ENCODE measurements at places on chromosomes 6 and 20.
A peak's percentile ranks its signal among the peaks of the same experiment; 100 is the strongest.

DNA sequence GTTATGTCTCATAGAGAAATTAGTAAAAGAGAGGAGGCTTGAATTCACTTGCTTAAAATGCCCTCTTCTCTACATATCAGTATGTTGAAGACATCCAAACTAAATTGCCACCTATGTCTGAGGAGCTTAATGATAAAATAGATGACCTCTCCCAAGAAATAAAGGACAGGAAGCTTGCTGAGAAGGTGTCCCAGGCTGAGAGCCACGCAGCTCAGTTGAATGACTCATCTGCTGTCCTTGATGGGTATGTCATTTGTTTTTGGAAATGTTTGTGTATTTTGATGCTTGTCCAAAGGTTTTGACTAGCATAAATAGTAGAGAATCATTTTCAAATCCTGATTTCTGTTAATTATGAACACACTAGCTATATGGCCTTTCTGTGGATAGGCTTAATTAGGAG, 307.7 kb downstream of the ARHGAP18 start:
- DNase-seq: no peak

- DNase-seq: no peak
Observed at GRCh38 chr20:63808964-63809674, 21.9 kb downstream of the ZBTB46 start.

GRCh38 chr6:111222341-111222740, 135.0 kb downstream of the SLC16A10 start:
- no peak for DNase-seq

GRCh38 chr6:166504100-166504499, 82.4 kb downstream of the RAMACL start:
- DNase-seq: no peak

DNA sequence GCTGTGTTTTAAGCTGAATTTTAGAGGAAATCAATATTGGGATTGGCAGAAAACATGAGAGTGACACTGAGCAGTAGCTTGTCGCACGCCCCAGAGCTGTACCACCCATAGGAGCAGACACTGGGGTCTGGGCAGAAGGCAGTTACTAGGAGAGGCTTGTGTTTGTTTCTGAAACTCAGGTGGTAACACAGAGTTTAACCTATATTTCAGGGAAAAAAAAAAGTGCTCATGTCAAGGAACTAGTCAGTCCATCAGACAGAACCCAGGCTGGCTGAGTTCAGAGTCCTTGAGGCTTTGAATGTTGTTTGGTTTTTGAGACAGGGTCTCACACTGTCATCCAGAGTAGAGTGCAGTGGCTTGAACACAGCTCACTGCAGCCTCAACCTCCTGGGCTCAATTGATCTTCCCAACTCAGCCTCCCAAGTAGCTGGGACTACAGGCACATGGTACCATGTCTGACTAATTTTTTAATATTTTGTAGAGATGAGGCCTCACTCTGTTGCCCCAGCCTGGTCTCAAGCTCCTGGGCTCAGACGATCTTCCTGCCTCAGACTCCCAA, 6.6 kb downstream of the SLC22A1 start:
- no peak for DNase-seq

DNA sequence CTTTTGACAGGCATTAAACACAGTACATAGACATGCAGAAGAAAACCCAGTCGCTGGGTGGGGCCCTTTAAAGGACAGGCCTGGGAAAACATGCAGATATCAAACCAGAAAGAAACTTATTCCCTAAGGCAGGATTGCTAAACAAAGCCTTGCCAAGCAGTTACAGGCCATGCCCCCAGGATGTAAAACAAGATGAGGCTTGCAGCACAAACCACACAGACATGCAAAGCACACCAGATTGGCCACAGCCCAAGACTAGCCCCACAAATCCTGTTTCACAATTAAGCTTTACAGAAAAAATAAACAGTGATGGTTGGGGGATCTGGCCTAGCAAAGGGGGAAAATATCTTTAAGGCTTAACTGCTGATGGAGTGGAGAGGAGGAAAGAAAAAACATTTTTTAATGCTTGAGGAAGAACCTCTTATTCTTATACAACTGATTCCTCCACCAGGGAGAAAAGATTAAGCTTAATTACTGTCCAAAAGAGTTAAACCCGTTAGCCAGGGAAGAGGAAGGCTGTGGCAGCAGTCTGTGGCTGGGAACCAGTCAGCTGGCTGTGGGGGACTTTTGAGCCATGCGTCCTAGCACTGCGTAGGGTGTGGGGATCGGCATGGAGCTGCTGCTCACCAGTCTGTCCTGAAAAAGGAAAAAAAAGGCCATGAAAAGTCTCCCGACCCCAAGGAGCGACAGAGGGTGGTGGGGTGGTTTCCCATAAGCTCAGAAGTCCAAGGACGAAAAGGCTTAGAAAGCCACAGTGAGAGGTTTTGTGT, 28.4 kb downstream of the COL19A1 start:
- no peak for DNase-seq

- no peak for DNase-seq
Observed at GRCh38 chr6:89404512-89404911, 7.6 kb downstream of the RRAGD start.

DNA sequence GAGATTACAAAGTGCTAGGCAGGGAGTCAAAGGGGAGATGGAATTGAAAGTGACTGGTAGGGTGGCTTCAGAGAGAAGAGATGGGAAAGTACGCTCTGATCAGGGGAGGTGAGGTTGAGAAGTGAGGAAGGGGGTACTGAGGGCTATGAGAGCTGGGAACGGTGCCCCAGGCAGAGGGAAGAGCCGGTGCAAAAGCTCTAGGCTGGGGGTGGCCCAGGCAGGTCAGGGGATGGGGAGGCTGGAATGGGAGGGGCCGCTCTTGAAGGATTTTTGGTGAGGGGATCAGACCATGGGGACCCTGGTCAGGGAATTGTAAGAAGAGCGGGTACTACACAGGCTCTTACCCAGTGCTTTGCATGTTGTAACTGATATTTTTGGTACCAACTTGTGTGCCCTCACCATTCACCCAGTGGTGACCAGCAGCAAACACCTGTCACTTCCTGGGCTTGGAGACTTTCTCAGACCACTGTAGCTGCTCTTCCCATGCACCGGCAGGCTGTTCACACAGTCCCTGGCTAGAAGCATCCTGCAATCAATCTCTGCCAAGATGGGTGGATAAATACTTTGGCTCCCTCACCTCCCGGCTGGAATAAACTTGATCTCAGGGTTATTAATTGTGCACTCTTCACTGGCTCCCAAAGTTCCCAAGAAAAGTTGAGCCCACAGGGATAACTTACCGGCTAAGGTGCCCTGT, 24.0 kb downstream of the PCK1 start:
- DNase-seq: no peak

- DNase-seq: no peak
Observed at GRCh38 chr20:3731944-3732326, 550 bp upstream of the HSPA12B start.

GRCh38 chr6:111157412-111157811, 70.1 kb downstream of the SLC16A10 start:
- no peak for DNase-seq

DNA sequence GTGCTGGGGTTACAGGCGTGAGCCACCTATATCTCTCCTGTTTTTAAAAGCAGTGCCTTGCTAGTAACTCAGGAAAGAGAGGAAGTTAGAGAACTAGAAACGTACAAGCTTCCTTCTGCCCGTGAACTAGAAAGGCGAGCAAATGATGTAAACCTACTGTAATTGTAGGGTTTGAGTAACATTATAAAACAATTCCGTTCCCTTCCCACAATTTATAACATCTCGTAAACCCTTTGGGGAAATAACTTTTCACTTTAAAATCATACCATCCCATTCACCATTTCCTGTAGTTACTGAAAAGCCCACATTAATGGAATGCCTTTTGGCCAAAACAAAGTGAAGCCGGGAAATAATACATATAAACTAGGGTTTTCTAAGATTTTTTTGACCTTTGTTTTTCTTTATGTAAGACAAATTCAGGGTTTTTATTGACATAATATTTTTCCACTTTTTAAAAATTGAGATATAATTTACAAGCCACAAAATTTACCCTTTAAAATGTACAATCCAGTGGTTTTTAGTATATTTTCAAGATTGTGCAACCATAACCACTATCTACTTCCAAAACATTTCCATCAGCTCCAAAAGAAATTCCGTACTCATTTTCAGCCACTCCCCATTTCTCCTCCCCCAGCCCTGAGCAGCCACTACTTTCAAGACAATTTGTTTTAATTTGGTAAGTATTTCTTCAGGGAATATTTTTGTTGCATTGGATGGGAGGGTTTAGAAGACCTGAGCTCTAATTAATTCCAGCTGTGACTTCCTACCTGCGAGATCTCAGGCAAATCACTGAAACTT, 175.1 kb upstream of the PDE10A start:
- DNase-seq: no peak

DNA sequence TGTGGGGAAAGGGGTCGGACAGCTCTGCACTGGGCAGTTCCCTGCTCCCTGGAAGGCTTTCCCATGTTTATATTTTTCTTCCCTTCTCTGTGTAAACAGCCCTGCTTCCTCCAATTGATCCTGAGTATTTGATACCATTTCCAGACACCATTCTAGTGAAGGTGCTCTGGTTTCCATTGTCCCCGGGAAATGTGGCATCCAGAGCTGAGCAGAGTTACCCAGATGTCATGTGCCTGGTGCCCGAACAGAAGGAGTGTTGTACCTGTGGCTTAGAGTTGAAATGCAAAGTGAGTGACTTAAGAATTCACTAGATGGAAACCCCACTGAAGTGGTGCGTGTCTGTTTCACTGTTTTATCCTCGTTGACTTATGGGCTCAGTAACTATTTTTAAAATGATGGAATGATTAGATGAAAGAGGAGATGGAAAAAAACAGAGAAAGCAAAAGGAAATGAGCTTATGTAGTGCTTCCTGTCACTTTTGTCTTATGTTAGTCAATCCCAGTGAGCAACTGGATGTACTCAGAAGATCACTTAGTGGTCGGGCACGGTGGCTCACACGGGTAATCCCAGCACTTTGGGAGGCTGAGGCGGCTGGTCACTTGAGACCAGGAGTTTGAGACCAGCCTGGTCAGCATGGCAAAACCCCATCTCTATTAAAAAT, 83.8 kb downstream of the SASH1 start:
- no peak for DNase-seq

DNA sequence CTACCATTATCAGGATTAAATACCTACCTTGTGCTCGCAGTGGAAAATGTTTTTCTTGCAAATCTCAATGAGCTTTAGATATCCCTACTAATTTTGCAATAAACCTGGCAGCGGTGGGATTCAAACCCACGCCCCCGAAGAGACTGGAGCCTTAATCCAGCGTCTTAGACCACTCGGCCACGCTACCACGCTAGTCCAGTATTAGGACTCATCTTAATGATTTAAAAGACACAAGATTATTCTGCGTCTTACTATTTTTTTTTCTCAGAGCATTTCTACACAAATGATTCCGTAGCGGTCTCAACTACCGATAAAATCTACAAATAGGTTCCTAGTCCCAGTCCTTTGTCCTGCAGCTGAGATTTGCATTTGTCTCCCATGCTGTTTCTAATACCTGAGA, 35.2 kb upstream of the ZSCAN23 start:
- DNase-seq: no peak

GRCh38 chr6:19501737-19502245, 335.4 kb upstream of the ID4 start:
- no peak for DNase-seq

DNA sequence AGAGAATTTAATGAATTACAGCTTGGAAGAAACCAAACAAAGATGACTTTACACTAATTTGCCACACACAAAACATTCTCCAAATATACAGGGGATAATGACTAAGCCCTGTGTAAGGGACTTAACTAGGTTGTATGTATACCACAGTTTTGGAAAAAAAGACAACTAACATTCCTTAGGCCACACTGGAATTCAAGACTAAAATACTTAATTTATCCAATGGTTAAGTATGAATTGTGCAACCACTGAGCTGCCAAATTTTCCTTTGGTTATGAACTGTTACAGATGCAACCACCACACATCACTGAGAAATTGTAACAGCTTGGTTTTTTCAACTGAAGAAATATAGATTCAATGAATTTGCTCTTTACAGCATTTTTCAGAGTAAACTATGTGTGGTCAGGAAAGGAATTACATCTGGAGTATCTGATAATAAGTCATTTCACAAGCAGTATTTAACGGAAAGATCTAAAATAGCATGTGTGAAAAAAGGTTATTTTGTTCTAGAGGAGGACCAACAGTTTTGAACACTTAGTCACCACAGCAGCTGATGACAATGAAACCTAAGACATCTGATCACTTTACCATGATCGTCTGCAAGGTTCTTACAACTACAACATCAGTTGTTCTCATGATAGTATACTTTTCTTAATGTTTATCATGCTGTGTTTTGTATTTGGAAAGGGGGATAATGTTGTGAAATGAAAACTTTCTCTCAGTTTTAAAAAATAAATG, 318.8 kb downstream of the BCKDHB start:
- no peak for DNase-seq

DNA sequence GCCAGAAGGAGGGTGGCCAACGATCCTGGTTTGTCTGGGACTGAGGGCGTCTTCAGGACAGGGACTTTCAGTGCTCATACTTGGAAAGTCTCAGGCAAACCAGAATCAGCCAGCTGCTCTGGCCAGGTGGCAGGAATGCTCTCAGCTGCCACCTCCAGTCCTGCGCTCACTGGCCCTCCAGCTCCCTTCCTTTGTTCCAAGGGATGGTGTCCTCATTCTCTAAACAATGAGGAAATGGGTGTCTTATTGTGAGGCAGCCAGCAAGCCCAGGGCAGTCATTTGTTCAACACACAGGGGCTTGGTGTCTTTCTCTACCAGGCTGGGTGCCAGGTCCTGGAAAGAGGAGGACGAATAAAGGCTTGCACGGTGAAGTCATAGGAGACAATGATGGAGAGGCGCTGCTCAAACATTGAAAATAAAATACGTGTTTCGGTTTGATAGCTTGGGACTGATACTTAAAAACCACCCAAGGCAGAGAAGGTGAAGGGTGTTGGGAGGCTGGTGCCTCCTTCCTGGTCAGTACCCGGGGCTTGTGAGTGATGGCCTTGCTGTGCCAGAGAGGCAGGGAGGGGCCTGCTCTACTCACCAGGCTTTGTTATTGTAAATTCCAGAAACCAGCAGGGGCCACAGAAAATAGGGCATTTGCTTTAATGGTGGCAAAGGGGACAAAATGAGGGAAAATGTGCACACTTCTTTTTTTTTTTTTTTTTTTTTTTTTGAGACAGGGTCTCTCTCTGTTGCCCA, 11.3 kb upstream of the TMEM181 start:
- no peak for DNase-seq

GRCh38 chr6:130513770-130514169, 148.0 kb downstream of the TMEM200A start:
- DNase-seq: no peak

DNA sequence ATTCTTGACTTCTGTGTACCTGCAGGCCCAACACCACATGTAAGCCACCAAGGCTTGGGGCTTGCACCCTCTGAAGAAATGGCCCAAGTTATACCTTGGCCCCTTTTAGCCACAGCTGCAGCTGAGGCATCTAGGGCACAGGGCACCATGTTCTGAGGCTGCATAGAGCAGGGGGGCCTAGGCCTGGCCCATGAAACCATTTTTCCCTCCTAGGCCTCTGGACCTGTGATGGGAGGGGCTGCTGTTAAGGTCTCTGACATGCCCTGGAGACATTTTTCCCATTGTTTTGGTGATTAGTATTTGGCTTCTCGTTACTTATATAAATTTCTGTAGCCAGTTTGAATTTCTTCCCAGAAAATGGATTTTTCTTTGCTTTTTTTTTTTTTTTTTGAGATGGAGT, 50.4 kb upstream of the SEC63 start:
- no peak for DNase-seq

- peak; percentile 46 for DNase-seq
Observed at GRCh38 chr20:58306421-58307261, 2.9 kb upstream of the RAB22A start.

Measured in left colon (tissue), 2 donors.